ENCODE measurements at places on chromosomes 5 and 9.

- DNase-seq: peak; percentile 44
Measured at GRCh38 chr5:107486489-107486888, 184.2 kb downstream of the EFNA5 start.

DNA sequence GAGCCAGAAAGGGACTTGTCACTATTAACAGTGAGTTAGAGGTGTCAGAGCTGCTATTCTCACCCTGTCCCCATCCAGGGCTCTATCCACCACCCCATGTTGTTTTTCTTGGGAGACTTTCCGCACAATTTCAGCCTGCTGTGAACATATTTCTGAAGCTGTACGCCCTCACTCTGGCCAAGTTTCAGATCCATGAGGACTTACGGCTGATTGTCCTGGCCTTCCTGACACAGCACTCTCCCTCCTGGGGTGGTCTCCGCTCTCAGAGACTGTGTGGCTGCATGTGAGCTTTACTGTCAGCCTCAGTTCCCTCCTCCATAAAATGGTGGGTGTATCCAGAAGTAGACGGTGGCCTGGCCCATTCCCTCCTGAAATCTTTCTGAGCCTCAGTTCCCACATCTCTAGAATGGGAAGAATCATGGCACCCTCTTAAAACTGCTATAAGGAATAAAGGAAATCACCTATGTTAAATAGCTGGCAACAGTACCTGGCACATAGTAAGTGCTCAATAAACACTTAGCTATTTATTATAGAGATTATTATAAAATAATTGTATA lies 804 bp upstream of the IL17B start:
- no peak for DNase-seq

- no peak for DNase-seq
Measured at GRCh38 chr5:129114539-129115193, 20.1 kb downstream of the ISOC1 start.

DNA sequence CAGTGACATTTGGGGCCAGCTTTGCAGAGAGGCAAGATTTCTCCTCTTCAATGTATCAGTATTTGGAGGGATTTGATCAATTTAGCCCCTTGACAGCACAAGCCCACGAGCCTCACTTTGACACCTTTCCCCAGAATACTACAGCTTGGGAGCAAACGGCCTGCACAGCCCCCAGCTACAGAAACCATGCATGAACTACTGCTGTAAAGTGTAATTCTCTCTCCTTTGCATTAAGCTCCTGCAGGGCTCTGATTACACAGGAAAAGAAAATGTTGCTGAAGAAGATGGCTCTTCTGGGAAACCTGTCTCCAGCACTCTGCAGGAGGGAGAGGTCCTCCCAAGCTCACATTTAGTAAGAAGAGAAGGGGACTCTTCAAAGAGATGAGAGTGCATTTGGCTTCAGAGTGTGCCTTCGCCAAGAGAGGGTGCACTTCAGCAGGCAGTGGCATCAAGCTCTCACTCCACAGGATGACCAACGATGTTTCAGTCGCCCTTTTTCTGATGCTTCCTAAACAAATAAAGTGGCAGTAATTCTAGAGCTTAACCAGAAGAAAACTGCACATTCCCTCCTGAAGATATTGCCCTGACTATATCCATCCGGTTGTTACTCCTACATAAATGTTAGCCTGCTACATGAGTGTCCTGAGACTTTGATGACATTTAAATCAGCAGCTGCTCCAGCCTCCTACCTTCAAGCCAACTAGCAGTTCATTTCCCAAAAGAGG lies 272.2 kb downstream of the AUH start:
- no peak for DNase-seq

DNA sequence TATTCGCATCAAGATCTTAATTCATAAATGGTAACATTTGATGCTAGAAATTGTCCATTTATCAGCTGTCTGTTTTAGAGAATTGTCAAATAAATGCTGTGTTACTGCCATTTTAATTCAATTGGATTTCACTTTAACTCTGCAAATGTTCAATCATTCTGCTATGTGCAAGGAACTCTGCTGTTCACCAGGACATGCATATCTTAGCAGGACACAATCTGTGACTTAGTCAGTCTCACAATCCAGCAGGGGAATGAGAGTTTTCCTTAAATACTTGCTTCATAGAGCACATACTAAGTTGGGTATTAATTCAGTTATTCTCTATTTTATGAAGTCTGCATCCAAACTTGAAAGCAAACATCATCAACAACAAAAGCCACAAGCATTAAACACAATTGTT lies 488.7 kb upstream of the MEF2C start:
- no peak for DNase-seq

DNA sequence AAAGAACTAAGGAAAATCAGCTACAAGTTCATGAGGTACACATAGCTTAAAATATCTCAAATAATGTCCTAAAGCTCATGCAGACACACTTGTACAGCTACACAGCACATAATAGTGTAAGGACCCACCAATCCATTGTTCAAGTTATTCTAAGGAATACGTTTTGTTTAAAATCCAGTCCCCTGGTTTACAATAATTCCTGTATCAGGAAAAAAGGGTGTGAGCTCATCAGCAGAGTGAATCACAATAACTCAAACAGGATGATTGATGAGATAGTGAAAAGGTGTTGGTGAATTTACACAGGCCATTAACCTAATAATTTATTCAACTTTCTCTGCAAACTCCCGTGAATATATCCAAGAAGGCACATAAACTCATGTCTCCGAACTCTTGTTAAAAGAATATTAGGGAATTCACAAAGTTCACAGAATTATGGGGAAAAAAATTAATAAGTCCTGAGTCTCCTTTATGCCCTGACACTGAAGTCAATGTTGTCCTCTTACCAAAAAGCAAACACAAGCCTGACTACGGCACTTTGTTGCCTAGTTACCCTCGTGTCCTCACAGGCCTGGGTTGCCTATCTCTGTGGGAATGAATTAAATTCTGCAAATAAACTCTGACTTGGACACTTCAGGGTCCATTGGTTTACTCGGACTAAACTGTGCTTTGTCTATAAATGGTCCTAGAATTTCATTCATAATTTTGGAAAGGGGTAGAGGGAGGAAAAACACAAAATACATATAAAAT lies 142.8 kb upstream of the PDE4D start:
- no peak for DNase-seq

- no peak for DNase-seq
Measured at GRCh38 chr5:111266491-111266890, 42.3 kb downstream of the CAMK4 start.

DNA sequence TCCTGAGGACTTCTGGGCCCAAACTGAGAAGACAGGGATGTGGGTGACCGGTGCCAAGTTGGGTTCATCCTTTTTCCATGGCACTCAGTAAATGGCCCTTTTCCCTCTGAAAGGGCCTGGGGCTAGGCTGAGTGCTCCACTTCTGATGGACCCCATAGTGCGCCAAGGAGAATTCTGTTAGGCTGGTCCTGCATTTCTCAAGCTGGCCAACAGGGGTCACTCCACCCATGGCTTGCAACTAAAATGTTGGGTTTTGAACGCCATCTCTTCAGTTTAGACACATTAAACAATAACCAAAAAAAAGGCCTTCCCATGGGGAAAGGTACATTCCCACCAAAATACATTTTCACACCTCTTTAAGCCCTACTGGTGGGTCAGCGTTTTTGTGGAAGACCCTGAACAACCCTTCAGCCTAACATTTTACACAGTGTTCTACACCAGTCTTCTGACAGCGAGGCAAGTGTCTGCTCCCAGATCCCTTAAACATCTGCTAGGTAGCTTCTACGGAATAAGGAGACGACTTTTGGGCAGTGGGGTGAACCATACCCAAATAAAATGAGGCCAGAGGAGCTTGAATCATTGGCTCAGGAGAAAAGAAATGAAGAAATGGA lies 27.3 kb downstream of the CNTFR start:
- DNase-seq: peak; percentile 14

- DNase-seq: peak; percentile 19
Measured at GRCh38 chr5:159240301-159240870, 22.7 kb upstream of the UBLCP1 start.

DNA sequence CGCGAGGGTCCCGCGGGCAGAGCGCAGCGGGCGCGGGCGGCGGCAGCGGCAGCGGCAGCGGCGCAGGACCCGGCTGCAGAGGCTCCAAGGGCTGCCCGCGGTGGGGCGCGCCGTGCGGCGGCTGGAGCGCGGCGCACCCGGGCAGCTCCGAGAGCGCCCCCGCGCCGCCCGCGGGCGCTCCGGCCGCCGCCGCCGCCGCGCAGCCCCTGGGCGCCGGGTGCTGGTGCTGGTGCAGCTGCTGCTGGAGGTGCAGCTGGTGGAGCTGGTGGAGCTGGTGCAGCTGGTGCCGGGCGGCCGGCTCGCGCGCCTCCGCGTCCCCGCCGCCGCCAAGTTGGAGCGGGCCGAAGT lies 644 bp downstream of the IER5L start:
- DNase-seq: no peak

GRCh38 chr5:89421035-89421434 lies 538.1 kb upstream of the MEF2C start:
- no peak for DNase-seq

DNA sequence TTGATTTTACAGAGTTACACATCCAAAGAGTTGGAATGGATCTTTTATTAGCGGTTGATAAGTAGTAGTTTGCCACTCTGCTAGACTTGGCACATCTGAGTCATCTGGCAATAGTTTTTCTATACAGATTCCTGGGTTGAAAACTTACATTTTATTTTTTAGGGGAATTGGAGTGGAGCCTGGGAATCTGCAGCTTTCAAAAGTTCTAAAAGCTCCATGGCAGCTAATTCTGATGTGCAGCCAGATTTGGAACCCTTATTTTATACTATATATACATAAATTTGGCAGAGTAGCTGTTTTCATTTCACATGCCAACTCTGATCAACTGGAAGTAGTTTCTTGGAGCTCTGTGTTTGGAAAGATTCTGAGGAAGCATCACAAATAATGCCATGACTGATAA lies 715.5 kb downstream of the TLR4 start:
- no peak for DNase-seq

GRCh38 chr5:148932355-148932935 lies 106.0 kb downstream of the ADRB2 start:
- no peak for DNase-seq

DNA sequence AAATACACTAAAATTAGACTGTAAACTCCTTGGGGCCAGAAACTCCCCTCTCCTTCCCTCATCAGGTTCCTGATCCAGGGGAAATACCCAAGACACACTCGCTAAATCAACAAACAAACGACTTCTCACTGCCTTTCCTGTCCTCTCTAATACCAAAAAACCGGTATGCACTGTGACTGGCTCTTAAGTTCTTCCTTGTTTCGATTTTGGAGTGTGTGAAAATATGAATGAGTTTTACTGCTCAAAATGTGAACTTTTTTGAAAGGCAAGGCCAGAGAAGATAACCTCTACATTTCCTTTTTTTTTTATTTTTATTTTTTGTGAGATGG lies 81.1 kb upstream of the EPB41L4B start:
- DNase-seq: no peak

DNA sequence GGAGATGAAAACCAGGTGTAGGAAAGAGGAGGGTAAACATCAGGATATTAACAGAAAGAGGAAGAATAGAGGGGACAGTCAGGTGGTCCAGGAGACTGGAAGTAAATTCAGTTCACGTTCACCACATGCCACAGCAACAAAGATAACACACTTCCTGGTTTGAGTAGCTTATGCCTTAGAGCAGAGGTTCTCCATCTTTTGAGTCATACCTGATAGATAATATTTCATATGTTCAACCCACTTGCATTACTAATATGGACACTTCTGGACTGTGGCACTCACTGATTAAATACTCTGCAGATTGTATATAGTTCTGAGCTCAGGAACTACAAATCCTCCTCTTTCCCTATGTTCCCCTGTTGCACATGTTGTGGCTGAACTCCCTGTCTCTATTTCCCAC lies 179.9 kb upstream of the NR3C1 start:
- no peak for DNase-seq

DNA sequence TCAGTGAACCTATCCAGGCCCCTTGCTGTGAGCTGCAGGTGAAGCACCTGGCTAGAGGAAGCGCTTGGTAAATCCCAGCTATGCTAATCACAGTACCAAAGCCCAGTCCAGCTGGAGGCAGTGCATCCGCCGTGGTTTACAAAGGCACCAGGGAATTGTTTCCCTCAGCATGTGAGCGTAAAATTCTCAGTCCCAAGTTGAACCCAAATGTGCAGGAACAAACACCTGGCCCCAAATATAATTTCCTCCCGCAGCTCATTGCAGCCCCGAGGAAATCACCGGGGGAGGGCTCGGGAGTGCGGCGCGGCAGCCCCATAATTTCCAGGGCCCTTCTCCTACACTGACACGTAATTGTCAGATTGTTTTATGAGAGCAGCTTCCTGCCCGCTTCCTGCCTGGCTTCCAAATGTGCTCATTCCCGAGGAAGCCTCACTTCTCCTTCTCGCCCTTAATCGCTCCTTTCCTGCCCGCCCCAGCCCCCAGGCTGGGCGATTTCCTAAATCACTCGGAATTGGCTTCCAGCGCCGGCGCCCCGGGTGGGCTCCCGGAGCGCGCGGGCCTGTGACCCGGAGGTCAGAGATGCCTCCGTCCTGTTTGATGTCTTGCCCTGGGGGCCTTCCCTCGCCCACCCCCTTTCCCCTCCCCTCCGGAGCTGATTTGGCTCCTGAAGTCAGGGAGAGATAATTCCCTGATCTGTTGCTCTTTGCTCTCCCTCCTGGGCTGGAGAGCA lies 134.4 kb downstream of the FGF1 start:
- no peak for DNase-seq

- no peak for DNase-seq
Measured at GRCh38 chr5:108487951-108488350, 106.1 kb upstream of the FBXL17 start.

- no peak for DNase-seq
Measured at GRCh38 chr9:136995772-136996311, 526 bp downstream of the CLIC3 start.

DNA sequence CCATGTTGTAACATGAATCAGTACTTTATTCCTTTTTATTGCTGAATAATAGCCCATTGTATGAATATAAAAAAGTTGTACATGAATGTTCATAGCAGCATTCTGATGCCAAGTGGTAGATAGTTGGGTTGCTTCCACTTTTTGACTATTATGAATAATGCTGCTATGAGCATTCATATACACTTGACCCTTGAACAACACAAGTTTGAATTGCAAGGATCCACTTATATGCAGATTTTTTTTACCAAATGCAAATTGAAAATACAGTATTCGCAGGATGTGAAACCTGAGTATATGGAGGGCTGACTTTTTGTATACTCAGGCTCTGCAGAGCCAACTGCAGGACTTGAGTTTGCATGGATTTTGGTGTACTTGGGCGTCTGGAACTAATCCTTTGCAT lies 14.7 kb upstream of the SIL1 start:
- no peak for DNase-seq

DNA sequence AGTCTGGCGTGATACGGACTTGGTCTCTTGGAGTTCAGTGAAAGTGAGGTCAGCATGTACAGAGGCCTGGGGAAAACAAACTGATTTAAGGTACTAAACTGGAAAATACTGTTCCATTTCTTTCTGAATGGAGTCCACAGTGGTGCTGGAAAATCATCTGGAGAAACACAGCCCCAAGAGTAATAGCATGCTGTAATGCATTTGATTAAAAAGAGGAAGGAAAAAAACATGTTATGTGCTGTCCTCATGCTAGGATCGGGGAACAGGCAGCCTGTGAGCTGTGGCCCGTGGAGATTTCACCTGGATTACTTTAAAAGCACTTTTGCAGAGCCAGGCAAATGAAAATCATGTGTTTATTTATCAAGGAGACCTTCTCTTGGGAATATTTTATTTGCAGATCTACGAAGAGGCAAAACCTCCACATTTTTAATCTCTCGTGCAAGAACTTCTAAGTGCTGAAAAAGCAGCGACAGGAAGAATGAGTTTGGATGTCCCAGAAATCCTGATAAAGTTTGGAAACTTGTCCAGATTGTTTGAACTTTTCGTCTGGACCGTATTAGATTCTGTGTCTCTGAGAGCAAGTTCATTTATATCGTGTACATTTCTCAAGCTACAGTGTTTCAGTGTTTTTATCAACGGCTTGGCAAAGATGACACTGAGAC lies 228.8 kb downstream of the GAS1 start:
- DNase-seq: no peak

- no peak for DNase-seq
Measured at GRCh38 chr9:121895818-121896544, 197.1 kb downstream of the TTLL11 start.

Measured in activated T-cell treated with anti-CD3 and anti-CD28 coated beads for 24 hours (primary cell).